ENCODE measurements at places on chromosomes 12 and 14.

DNA sequence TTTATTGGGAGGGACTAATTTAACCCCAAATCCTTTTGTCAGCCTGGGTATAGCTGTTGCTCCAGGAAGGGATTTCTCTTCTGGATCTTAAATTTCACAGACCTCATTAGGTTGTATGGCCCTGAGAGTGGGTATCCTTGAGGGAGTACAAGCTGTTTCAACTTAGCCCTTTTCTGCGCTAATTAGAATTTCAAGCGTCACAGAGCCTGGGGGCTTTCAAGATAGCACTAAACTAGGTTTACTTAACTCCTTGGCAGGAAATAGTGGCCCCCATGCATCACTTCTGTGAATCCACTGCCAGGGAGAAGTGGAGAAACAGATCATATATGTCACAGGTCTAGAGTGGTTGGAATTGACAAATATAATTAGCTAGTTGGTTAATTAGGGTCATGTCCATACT lies 5.9 kb upstream of the PDE1B start:
- no peak for DNase-seq

DNA sequence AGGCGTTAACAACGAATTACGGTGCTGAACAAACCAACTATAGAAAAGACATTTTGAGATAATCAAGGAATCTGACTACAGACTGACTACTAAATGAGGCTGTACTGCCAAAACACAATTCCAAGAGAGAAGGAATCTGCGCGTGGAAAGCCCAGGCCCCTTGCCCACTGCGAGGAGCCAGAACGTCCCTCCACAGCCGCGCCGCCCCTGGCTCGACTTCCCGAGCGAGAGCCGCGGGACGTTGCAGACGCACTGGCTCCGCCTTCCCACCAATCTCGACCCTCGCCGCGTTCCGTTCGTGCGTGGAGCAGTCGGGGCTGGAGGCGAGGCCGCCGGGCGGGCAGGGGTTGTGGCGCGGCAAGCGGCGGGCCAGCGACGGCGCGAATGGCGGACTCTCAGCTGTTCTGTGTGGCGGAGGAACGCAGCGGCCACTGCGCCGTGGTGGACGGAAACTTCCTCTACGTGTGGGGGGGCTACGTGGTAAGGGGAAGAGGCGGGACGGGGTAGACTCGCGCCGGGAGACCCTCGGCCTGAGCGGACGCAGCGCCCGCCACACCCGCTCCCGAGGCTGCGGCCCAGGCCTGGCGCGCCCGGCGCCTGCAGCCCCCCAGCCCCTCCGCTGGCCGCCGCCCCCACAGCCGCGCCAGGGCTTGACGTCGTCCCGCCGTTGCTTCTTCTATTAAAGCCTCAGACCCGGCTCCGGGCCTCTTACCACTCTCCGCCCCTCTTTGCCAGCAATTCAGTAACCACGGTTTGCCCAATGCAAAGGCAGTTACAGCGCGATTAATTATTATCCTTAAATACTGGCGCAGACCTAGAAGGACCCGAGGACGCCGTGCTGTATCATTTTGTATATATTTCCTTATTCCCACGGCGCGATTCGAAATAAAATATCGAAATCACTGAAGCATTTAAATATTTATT lies at the start of gene KLHDC1:
Gene KLHDC1 (plus strand): TSS at position 310 of the 924 bp plus-strand sequence. CDS start 75 bp downstream, at position 385.
- peak; percentile 12 for DNase-seq

DNA sequence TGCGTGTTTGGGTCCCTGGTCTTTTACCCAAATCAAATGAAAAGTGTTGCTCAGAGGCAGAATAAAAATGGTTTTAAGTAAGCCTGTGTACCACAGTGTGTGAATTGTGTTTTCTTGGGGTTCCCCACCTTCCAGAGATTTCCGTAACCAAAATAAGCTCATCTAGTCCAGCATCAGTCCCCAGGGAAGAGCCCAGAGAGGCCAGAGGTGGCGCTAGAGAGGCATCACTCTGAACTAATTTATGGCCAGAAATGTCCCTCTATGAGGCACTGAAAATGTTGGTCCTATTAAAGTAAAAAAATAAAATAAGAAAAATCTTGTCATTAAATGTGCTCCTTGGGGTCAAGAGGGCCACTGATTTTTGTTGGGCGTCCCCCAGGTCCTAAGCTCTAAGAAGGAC lies 24.9 kb upstream of the PRKAB1 start:
- DNase-seq, result no peak

DNA sequence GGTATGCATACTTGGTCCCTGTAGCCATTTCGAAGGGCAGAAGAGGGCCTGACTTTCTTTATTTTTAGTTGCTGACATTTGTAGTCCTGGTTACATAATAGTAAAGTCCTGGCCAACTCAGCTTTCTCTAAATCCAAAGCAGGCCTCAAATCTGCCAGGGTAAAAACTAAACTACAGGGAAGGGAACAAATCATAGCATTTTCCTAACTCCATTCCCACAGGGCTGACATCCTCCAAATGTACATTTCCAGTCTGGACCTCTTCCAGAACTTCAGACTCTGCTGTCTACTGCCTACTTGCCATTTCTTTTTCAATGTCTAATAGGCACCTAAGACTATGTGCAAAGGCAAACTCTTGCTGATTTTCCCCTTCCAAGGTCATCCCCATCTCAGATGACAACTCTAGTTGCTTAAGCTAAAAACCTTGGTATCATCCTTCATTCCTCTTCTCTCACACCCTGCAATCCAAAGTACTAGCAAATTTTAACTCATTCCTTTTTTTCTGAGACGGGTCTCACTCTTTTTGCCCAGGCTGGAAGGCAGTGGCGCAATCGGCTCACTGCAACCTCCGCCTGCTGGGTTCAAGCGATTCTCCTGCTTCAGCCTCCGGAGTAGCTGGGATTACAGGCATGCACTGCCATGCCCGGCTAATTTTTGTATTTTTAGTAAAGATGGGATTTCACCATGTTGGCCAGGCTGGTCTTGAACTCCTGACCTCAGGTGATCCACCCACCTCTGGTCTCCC lies 2.0 kb downstream of the DDIT3 start:
- DNase-seq, result no peak

- DNase-seq, result no peak
Observed at GRCh38 chr12:28192125-28192524, 1.9 kb downstream of the CCDC91 start.

- no peak for DNase-seq
Observed at GRCh38 chr12:100375038-100375735, 18.3 kb downstream of the SLC17A8 start.
